Left kidney (tissue), 8 donors: ENCODE measurements at places on chromosomes 3 and 15. TPM values are rescaled to one million over a fixed set of nuclear protein-coding genes. Genes with fewer than 3 reads are reported as not detected.

DNA sequence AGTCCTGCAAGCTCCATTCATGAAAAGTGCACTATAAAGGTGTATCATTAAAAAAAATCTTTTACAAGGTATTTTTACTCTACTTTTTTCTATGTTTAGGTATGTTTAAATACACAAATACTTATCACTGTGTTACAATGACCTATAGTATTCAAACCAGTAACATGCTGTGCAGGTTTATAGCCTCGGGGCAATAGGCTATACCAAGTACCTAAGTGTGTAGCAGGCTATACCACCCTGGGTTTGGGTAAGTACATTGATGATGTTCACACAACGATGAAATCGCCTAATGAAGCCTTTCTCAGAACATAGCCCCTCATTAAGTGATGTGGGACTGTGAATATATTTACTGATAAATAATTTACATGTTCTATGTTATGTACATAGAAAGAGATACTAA is 104.6 kb downstream of the ATP1B3 start:
- DNase-seq, result no peak

GRCh38 chr3:184756151-184757021 is 44.5 kb upstream of the MAGEF1 start:
- no peak for DNase-seq

The EFCAB12 gene
- 5.9 TPM for polyA plus RNA-seq

The GPR176 gene
- polyA plus RNA-seq, result 15.9 TPM
